ENCODE measurements at places on chromosomes 7 and 10. TPM values are rescaled to one million over a fixed set of nuclear protein-coding genes. Genes with fewer than 3 reads are reported as not detected.

MARVELD1 gene
- 47.4 TPM for polyA plus RNA-seq

- no peak for DNase-seq
Measured at GRCh38 chr7:143331179-143331801, 15.4 kb downstream of the CLCN1 start.

EXOC6 gene
- polyA plus RNA-seq = 16.2 TPM

DNA sequence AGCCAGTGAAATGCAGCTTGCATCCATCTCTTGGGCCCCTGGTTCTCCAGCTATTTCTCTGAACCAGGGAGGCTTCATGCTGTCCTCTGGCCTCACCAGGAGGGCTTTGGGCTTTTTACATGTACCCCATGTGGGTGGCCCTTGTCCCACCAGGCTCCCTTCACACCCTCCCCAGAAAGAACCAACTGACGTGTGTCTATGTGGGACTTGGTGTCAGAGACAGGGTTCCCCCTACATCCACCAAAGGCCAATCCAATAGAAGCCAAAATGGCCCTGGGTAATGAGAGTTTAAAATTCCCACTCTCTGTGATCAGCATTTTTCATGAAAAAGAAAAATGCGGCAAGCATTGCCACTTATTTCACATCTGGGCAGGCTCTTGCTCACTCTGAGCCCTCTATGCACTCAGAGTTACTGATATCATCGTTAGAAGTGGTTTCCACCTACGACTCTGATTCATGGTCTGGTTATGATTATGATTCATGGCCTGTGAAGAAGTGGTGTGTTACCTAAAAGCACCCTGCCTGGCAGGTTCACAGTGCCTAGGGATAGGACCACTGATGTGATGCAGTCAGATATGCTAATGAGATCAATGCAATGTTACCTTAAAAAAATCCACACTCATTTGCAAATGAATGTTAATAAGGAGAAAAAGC, 133.5 kb downstream of the BUB3 start:
- DNase-seq = no peak

GRCh38 chr7:20440472-20441105, 109.9 kb downstream of the ITGB8 start:
- no peak for DNase-seq

DNA sequence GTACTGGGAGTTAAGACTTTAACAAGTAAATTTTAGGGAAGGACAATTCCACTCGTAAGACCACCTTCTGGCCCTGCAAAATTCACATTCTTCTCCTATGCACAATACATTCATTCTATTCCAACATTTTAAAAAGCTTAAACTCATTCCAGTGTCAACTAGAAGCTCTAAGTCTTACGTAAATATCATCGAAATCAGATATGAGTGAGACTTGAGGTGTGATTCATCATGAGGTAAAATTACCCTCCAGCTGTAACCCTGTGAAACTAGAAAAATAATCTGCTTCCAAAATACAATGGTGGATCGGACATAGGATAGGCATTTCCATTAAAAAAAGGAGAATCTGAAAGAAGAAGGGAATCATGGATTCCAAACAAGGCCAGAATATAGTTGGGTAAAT, 370.3 kb downstream of the CDC14C start:
- no peak for DNase-seq

DNA sequence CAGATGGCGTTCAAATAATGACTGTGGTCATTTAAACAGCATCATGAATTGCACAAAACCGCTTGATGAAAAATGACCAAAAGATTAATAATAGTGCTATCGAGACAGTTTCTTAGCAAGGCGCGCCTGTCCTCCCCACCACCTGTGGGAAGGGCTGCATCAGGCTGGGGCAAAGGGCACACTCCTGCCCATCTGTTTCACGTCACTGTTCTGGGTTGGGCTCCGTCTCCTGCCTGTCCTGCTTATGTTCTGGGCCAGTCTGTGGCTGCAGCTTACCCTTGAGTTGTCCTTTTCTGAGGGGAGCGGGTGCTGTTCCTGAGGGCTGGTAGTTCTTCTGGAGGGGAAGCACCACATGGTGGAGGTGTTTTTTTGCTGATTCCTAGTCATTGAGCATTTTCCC, 13.3 kb downstream of the RBM17 start:
- no peak for DNase-seq

GRCh38 chr10:77865580-77866324, 60.8 kb downstream of the DLG5 start:
- DNase-seq = no peak

FGL2 gene
- polyA plus RNA-seq = 43.9 TPM

- no peak for DNase-seq
Measured at GRCh38 chr10:12484941-12485805, 135.8 kb downstream of the CAMK1D start.

DNA sequence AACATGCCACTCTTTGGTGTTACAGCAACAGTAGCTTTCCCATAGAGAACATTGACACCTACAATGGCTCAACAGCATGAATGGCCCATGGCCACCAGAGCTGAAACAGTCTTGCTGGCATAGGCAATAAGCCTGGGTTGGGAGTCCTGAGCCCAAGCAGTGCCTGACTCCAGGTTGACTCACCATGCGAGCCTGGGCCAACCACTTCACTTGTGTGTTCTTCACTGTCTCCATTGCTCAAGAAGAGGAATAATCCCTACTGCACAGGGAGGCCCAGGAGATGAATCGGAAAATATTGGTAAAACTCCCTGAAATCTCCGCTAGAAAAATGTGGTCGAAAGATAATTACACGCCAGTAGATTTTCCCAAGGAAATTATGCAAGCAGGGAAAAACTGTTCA, 89.2 kb upstream of the INHBA start:
- DNase-seq = no peak

TAS2R4 gene
- polyA plus RNA-seq = 1.6 TPM

GRCh38 chr10:129531195-129531968, 64.3 kb downstream of the MGMT start:
- no peak for DNase-seq

TMEM273 gene
- polyA plus RNA-seq = 2.7 TPM

CYCS gene
- 166 TPM for polyA plus RNA-seq

GJD4 gene
- 0.26 TPM for polyA plus RNA-seq

OR2A5 gene
- not detected for polyA plus RNA-seq

- no peak for DNase-seq
Measured at GRCh38 chr7:27375958-27376357, 133.4 kb downstream of the EVX1 start.

- no peak for DNase-seq
Measured at GRCh38 chr7:1865000-1865555, 195.0 kb downstream of the ELFN1 start.

CYP26C1 gene
- 0.09 TPM for polyA plus RNA-seq

DNA sequence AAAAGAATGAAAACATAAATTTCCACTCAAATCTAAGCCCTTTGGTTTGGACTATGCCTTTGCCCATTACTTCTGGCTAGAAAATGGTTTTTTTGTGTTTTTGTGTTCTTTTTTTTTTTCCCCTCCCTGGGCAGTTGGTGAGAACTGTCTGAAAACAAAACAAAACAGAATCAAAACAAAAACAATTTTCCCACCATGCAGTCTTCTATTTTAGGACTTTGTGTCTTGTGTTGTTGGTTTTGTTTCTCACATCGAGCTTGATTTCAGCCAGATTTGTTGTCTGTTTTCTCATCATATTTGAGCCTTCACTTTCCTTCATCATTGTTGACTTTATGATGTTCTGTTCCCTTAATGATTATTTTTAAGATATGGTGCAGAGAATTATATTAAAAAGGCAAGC, 206.3 kb downstream of the MACC1 start:
- DNase-seq = no peak

GRCh38 chr7:151087245-151088018, 1.2 kb downstream of the AGAP3 start:
- no peak for DNase-seq

ADCY1 gene
- 3.6 TPM for polyA plus RNA-seq

NHLRC2 gene
- 17.5 TPM for polyA plus RNA-seq

TEX47 gene
- polyA plus RNA-seq = not detected

- DNase-seq = no peak
Measured at GRCh38 chr7:146865696-146866095, 749.1 kb downstream of the CNTNAP2 start.

DNA sequence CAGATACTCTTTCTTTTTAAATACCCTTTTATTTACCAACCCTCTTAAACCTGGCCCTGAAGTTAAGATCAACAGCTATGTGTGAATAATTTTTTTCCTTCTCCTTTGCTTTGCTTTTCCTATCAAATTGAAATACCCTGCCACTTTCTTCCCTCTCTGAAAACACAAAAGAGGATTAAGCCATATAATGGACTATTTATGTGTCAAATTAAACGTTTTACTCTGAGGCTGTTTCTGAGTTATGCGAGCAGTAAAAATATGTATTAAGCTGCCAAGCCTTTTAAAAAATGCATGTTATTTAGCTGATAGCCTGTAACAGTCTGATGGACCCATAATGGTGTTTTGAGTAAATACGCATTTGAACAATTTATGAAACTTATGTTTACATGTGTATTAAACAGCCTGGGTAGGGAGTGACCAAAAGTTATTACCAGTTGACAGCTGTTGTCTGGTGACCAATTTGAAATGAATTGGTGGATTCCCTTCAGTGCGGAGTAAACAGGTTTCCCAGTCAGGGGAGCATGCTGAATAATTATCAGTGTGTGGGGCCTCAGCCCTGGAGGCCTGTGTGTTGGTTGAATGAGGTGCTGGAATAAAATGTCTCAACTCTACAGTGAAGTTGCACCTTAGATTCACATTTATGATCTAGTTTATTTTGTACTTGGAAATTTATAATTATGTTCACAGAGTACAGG, 89.6 kb downstream of the AUTS2 start:
- no peak for DNase-seq

NEBL gene
- 91.0 TPM for polyA plus RNA-seq

DNA sequence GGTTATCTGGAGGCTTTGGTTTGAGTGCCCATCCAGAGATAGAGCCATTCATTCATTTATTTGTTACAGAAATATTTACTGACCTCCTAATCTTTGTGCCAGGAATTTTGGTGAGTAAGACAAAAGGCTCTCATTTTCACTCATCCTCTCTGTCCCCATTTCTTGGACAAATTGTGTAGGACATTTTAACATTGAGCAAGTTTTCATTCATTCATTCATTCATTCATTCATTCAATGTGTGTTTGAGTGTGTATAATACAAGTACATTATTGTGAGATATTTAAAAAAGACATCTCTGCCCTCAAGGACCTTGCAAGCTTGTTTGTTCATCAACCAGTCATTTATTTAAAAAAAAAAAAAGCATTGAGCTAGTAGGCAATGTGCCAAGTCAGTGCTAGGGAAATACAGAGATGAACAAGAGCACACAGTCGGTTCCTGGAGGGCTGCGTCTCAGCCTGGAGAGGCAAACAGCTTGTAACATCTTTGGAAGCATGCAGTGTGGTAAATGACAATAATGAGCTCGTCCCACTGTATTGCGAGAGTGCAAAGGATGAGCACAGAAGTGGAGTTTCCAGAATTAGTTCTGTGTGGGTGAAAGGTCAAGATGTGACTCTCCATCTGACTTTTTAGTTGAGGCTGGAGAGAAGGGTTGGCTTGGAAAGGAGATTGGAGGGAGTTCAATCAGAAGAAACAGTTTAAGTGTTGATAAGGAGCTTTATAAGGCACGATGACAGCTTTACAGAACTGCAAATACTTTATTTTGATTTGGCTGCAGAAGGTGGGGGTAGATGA, 50.5 kb upstream of the HBP1 start:
- no peak for DNase-seq

SVIL gene
- 39.3 TPM for polyA plus RNA-seq

DNA sequence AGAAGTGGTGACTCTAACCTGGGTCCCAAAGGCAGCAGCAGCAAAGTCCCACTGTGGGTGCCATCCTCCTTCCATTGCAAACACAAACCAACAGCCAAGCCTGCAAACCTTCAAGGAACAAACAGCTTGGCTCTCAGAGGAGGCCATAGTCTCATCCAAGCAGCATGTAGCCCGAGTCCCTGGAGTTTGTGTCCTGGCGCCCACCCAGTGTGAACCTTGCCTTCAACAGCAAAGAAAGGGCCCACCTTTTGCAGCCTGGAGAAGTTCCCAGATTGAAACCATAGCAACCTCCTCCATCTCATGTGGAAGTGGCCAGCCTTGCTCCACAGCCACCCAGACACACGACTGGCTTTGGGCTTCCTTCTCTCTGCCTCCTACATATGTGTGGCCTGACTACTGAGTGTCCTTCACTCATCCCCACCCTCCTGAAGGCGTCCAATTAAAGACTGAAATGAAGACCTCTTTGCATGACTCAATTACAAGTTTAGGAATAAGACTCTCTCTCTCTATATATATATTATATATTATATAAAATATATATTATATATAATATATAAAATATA, 106.1 kb downstream of the C10orf90 start:
- no peak for DNase-seq

DNA sequence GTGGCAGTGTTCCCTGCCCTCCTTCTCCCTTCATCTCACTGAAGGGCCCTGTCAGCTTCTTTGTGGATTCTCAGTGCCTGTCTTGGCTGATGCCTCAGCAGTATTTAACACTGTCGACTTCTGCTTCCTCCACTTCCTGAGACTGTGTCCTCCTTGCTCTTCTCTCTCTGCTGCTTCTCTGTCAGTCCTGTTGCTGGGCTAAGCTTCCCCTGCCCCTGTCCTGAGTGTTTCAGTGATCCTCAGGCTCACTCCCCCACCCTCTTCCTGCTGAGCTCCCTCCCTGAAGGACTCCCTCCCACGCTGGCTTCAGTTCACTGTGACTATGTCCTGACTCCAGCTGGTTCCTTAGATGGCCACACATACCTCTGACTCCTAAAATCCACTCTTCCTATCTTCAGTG, 64.9 kb downstream of the CREM start:
- no peak for DNase-seq

DNA sequence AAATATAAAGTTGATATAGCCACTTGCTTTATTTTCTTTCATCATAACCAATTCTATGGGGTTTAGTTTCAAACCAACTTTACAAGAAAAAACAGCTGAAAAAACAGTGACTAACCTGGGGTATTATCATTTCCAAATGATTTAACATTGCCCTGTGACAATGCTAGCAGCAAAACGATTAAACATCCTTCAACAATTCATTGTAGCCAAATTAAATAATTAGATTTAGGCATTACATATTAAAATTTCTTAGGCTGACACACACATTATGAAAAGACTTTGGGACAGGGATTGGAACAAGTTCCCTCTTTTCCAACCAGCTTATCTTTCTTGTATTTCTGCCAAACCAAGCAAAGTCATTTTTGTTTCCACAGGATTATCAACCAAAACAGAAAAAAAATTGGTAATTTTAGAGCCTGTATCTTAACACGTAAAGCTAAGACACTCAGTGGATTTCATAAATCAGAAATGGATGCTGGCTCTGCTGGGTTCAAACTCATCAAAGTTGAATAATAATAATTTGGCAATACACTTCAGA, 84.0 kb downstream of the SEMA3D start:
- DNase-seq = no peak

GRCh38 chr7:92750946-92751345, 85.4 kb downstream of the CDK6 start:
- no peak for DNase-seq

GRCh38 chr7:12943781-12944180, 256.3 kb downstream of the ARL4A start:
- DNase-seq = no peak

- no peak for DNase-seq
Measured at GRCh38 chr7:44882899-44883298, 2.4 kb downstream of the PURB start.

DNA sequence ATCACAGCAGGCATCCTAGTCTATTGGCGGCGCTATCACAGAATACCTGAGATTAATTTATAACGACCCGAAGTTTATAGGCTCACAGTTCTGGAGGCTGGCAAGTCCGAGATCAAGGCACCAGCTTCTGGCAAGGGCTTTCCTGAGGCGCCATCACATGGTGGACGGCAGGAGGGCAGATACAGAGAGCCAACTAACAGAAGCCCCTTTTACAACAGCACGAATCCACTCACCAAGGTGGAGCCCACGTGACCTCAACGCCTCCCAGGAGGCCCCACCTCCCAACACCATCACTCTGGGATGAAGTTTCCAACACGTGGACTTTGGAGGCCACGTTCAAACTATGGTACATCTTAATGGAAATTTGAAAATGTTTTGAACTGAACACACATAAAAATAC, 255.3 kb downstream of the ELFN1 start:
- DNase-seq = no peak

All from renal cortex interstitium (tissue), 15 donors.